ENCODE measurements at places on chromosomes 5 and 9.

- no peak for DNase-seq
These were observed 14.0 kb downstream of the NFX1 start for GRCh38 chr9:33304362-33304761.

DNA sequence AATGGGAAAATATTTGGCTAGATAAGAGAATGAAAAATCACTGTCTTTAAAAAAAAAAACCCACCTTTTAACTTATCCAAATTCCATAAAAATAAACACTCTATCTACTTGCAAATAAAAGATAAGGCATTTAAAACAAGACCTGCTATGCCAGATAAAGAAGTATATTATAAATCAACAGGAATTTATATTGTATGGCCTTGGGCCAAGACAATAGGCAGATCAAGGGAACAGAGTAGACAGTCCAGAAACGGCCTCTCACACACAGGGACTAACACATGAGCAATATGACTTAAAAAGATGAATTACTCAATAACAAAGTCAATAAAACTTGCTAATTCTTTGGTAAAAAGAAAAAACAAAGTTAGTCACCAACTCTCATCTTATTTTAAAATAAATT, 34.7 kb upstream of the ICE1 start:
- DNase-seq: no peak

GRCh38 chr5:149951138-149951749, 6.7 kb upstream of the PDE6A start:
- DNase-seq: no peak

DNA sequence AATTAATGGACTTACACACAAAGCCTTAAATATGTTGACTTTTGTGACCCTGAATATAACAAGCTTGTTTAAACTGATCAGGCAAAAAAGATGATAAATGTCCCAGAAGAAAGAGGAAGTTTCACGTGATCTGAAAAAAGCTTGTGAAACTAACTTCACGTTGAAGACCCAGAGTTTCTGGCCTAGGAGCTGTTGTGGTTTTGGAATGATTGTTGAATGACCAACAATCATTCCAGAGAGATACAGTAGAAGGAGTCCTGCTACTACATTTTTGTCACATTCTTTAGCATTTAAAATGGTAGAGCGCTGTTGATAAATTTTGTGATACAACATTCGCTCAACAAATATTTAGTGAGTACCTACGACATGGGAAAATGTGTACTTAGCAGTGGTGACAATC, 143.1 kb upstream of the FBN2 start:
- DNase-seq: no peak

Measured in M059J (cell line).